ENCODE measurements at places on chromosomes 7 and 10. TPM values are rescaled to one million over a fixed set of nuclear protein-coding genes. Genes with fewer than 3 reads are reported as not detected.

DNA sequence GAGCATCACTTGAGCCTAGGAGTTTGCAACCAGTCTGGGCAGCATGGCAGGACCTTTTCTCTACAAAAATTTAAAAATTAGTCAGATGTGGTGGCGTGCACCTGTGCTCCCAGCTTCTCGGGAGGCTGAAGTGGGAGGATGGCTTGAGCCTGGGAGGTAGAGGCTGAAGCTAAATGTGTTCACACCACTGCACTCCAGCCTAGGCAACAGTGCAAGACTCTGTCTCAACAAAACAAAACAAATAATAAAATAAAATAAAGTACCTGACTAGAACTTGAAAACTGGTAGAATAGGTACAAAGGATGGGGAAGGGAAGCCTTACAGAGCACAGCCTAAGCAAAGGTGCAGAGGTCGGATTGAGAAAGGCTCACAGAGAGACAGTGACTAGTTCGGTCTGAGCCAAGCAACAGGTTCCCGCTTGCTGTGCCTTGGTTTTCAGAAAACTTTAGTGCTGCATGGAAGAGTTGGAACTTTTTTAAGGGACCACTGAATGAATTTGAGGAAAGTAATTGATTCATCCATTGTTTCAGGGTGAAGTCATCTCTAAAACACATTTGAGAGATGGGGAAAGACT is 100.1 kb upstream of the STK17A start:
- no peak for DNase-seq

- DNase-seq: no peak
Observed at GRCh38 chr10:19412531-19412930, 363.9 kb downstream of the MALRD1 start.

GRCh38 chr10:103766751-103767505 is 88.4 kb downstream of the SH3PXD2A start:
- no peak for DNase-seq

The DNAJC9 gene
- total RNA-seq: 10.1 TPM

DNA sequence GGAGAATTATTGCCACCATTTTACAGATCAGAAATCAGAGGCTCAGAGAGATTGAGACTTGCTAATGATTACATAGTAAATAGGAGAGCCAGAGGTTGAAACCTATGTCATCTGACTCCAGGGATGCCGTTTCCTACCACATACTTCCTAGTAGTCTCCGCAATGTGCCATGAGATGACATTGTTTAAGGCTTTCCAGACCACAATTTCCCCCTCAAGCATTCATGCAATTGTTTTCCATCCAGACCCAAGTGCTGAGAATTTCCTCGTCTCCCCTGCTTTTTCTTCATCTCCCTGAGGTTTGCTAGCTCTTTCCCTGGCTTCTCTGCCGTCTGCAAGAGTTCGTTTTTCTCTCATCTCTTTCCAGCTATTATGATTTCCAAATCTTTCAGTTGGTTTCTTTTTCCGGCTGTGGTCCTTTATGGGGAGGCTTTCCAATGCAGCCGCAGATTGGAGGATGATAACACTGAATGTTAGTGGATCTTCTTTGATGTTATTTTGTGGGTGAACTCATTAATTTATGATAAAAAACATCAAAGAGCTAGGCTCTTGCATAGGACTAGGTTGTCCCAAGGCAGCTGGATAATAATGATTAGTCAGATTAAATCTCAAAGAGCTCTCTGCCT is 6.9 kb upstream of the GOLGA7B start:
- no peak for DNase-seq

- DNase-seq: no peak
Observed at GRCh38 chr7:156169474-156170370, 357.5 kb upstream of the SHH start.

The MAGI2 gene
- total RNA-seq: 9.1 TPM

DNA sequence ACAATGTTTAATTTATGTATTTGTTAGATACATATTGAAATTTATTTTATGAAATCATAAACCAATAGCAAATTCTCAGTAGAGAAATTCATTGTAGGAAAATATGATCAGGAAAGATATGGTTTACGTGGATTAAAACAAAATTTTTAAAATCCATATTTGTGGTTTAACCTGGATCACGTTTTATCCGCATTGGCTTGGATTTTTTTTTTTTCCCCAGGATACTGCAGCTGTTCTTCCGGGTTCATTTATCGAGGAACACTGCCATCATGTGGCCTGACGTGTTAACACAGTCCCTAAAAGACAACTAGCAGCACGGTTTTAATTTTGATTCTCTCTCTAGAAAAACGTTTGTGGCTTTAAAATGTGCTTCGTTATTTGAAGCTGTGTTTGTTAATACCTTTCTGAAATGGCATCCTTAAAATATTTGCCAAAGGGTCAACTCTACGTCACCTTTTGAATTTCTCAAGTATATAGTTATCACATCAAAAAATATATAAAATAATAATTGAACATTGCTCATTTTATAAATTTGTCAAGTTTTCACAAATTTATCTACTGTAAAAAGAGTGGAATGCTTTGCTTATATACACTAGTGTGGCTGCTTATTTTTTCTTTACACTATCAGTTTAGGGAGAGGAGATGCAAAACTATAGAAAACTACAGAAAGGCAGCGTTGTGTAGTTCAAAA is 8.7 kb upstream of the ASB4 start:
- DNase-seq: no peak

The TEX36 gene
- total RNA-seq: not detected

DNA sequence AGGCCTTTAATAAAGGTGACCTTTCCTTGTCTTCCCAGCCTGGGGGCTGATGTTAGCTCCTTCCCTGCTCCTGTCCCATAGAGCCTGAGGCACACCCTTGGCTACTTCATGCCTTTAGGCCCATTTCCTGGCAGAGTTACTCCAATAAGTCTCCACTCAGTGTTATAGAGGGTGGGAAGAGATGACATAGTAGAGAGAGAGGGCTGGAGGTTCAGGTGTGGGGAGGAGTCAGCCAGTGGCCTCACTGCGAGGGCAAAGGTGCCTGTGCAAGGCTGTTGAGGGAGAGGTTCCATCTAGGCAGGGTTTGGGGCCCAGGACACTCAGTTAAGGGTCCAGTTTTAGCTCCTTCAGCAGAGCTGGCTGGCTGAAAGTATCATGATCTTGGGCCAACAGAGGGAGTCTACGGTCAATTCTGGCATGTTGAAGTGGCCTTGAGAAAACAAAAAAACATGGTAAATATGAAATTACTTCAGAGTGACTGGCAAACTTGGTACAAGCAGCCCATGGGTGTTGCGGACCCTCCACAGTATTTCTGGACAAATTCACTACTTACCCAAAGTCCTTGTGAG is 67.9 kb downstream of the ZNF783 start:
- DNase-seq: no peak

- no peak for DNase-seq
Observed at GRCh38 chr7:139830292-139830691, 1.2 kb downstream of the TBXAS1 start.

DNA sequence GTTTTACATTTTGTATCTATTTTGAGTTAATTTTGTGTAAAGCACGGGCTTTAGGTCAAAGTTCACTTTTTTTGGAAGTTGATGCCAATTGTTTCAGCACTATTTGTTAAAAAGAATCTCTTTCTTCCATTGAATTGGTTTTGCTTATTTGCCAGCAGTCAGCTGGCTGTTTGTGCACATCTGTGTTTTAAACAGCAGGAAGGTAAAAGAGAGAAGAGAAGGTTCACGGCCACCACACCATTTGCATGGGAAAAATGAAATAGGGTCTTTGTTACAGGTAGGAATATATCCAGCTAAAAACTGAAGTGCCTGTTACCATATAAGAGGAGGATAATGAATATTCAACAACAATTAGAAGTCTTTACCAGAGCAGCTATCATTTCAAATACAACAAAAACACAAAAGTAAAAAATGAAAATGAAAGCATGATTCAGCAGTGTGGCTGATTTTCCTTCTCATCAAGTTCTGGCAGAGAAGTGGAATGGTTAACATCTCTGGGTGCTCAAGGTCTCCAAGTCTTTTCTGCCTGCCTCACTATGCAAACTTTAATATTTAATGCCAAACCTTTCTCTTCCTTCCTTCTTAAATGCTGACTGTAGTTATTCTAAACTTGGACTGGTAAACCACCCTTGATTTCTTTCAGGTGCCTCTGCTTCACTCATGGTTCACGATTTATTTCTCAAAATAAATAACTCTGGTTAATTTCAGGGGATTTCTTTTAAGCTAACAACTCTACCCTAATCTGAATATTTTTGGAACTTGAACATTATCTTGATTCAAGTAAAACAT is 841.5 kb downstream of the GRM8 start:
- no peak for DNase-seq

- DNase-seq: no peak
Observed at GRCh38 chr7:103811997-103812396, 177.5 kb downstream of the RELN start.

The PLAU gene
- total RNA-seq: 8.2 TPM

- no peak for DNase-seq
Observed at GRCh38 chr10:29254123-29255046, 34.5 kb upstream of the LYZL1 start.

The PRPS1L1 gene
- not detected for total RNA-seq

- no peak for DNase-seq
Observed at GRCh38 chr7:73844848-73845460, 2.6 kb upstream of the METTL27 start.

- DNase-seq: no peak
Observed at GRCh38 chr7:2546776-2547586, 8.3 kb downstream of the BRAT1 start.

DNA sequence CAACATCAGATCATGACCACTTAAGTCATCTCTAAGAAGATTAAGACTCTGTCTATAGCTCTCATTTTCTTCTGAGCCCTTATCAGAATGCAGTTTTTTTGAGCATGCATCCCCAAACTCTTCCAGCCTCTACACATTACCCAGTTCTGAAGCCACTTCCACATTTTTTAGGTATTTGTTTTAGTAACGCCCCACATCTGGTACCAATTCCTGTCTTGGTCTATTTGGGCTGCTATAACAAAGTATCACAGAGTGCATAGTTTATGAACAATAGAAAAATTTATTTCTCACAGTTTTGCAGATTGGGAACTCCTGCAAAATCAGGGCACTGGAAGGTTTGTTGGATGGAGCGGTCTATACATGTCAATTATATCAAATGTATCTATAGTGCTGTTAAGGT is 107.7 kb upstream of the KCND2 start:
- no peak for DNase-seq

GRCh38 chr7:106278695-106279094 is 6.1 kb downstream of the NAMPT start:
- DNase-seq: no peak

The TDRD1 gene
- total RNA-seq: not detected

The SLC39A12 gene
- total RNA-seq: 0.34 TPM

The FGL2 gene
- 47.3 TPM for total RNA-seq

- DNase-seq: no peak
Observed at GRCh38 chr10:60303778-60304177, 85.9 kb downstream of the ANK3 start.

The TNS3 gene
- total RNA-seq: 159 TPM

DNA sequence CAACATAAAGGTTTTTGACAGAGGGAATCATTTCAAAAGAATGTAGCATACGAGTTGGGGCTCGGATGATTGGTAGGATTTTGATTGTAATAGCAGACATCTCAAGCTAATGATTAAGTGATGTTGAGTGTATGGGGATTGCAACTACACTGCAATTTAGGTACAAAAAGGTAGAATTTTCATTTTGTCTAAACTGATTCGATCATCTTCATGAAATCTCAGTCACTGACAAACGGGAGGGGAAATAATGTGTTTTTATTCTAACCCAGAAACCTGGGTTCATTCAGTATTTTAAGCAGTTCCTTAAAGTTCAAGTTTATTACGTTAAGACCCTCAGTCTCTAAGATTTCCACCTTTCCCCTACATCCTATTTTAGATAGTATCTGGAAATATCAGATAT is 3.9 kb upstream of the PHYHIPL start:
- no peak for DNase-seq

The INPP5A gene
- 81.7 TPM for total RNA-seq

GRCh38 chr7:4692055-4692454 is 10.0 kb downstream of the FOXK1 start:
- no peak for DNase-seq

The INHBA gene
- total RNA-seq: 6.7 TPM

DNA sequence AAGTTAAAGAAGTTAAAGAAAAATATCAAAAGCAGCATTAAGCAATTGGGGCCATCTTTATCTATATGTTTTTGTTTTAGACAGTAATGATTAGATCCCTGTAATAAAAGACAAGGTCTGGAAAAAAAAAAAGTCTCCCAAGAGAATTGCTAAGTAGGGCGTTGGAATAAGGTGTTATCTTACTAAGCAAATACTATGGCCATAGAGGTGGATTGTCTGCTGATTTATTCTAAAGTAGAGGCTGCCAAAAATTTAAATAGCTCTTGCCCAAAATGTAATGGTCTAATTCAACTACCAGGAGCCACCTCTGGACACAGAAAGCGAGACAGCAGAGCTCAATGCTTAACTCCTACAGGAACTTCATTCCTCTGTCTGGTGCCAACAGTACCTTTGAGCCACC is 71.6 kb downstream of the HERPUD2 start:
- DNase-seq: no peak

The WDR86 gene
- total RNA-seq: 2.0 TPM

DNA sequence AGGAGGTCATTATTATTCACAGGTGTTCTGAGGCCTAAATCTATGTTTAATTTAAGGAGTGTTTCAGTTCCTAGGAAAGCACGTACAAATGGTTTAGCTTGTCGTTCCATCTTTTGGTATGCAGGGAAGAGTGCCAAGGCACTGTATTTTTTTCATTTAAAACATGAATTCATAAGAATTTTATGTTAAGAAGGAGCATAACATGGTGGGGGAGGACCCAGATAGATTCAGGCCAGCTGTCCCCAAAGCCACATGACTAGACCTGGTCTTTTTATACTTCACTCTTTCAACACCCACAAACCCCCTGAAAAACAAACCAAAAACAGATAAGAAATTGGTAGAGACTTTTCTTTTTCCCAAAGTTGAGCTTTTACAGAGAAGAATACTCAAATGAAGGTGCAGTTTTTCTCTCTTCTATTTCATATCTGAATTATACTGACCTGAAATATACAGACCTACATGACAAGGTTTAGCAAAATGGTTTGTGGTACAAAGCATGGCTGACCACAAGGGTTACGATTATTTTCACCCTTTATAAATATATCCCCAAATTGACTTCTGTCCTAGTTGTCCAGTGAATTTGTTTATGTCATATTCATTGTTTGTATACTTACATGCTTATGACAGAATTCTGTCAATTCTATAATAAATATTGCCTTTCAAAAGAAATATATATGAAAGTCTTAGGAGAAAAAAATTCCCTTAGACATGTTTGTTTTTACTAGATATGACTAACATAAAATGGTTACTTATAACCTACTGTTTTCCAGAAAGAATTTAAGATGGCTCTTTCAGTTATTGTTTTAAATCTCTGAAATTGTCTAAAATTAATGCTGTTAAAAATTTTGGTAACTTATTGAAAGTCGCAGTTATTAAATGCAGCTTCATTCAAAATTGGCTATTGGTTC is 71.3 kb downstream of the AP3M1 start:
- no peak for DNase-seq

GRCh38 chr7:90844421-90844820 is 248.3 kb downstream of the CDK14 start:
- no peak for DNase-seq

DNA sequence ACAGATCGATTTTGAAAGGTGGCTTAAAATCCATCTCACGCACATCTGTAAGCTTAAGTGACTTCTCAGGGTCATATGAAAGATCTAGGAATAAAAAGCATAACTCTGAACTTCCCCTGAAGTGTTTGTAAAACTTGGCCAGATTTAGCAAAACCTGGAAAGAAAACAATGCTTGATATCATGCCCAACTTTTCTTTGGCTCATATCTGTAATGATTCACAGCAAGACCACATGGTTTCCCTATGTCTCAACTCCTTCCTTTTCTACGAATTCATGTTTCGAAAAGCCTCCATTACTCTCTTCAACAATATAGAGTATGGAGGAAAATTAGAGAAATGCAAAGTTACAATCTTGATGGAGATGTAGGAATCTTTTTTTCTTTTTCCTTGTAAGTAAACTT is 20.1 kb upstream of the CABCOCO1 start:
- DNase-seq: no peak

The AASS gene
- total RNA-seq: 38.0 TPM
